Activated T-cell treated with anti-CD3 and anti-CD28 coated beads, Interleukin-2, amount 50 U/mL, for 72 hours (primary cell): ENCODE measurements at places on chromosomes 1 and 21. TPM values are rescaled to one million over a fixed set of nuclear protein-coding genes. Genes with fewer than 3 reads are reported as not detected.
A peak's percentile ranks its signal among the peaks of the same experiment; 100 is the strongest.

GRCh38 chr1:246781212-246781611 is 57.0 kb downstream of the SCCPDH start:
- no peak for DNase-seq

The OTUD7B gene
- total RNA-seq, result 30.3 TPM

GRCh38 chr1:87106867-87107266 is 192.4 kb downstream of the HS2ST1 start:
- no peak for DNase-seq

The FNDC5 gene
- total RNA-seq, result not detected

The SPRR2G gene
- not detected for total RNA-seq

DNA sequence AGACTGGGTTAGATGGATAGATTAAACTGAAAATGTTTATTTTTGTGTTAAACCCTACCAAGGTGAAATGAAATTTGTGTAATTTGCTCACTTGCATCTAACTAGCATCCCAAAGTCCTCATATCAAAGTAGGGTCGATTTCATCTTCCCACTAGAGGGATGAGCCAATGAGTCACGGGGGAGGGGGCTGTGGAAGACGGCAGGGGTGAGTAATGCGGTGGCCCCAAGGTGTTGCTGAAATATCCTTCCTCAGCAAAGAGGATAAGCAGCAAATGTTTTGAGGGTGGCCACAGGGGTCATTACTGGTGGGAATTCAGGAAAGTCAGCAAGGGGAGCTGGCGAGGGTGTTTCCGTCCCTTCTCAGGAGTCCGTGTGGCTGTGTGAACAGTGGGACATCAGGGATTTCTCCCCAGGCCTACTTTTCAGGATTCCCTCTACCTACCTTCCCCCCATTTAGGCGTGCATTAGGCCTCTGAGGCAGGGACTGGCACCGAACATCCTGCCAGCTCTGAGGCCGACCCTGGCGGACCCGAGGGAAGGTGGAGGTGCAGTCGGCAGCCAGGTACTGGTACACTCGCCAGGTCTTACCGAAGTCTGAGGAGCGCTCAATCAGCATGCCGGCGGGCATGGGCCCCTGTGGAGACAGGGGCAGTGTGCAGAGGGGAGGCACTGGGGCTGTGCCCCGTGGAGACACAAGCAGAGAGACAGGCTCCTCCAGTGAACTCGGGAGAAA is 18.1 kb downstream of the LAMB3 start:
- DNase-seq, result no peak

DNA sequence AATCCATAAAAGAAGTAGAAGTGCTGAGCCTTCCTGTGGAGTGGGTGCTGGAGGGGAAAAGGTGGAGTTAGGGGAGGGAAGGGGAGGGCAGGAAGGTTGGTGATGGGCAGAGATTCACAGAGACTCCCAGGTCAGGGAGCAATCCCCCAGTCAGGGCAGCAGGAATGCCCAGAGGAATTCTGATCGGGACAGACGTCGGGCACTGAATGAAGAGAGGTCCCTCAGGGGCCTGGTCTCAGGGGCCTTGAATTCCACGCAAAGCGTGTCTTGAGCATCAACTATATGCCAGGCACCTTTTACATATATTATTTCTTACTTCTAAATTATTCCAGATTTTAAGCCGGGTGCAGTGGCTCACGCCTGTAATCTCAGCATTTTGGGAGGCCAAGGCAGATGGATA is 7.2 kb upstream of the PADI1 start:
- DNase-seq, result no peak

- DNase-seq, result peak; percentile 41
These were observed 4.6 kb downstream of the AGTRAP start for GRCh38 chr1:11740258-11741192.

- no peak for DNase-seq
These were observed 14.5 kb downstream of the EYA3 start for GRCh38 chr1:28073867-28074266.

DNA sequence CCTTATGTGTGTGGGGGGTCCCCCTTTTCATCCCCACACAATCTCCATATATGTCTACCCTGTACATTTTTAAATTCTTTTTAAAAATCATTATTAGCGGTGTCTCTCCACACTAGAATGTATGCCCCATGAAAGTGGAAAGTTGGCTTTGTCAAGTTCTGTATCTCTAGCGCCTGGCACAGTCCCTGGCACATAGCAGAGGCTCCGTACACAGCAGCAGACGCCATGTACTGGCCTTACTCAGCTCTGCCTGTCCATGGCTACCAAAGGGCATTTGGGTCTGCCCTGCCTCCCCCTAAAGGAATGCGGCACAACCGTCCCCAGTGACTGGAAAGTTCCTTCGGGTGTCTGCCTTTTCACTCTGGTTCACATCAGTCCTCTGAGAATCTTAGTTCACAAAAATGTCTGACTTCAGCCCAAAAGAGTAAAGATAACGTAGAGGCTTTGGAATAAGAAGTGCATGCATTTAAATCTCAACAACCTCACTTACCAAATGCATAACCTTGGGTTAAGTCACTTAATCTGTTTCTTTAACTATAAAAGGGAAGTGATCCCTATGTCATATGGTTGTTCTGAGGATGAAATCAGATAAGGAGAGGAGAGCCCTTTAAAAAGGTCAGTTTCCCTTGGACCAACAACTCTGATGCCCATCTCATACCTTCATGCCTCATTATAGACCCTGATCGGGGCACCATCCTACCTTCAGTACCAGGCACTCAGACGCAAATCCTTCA is 61.1 kb downstream of the CD46 start:
- DNase-seq, result no peak

The PMVK gene
- total RNA-seq, result 32.4 TPM

DNA sequence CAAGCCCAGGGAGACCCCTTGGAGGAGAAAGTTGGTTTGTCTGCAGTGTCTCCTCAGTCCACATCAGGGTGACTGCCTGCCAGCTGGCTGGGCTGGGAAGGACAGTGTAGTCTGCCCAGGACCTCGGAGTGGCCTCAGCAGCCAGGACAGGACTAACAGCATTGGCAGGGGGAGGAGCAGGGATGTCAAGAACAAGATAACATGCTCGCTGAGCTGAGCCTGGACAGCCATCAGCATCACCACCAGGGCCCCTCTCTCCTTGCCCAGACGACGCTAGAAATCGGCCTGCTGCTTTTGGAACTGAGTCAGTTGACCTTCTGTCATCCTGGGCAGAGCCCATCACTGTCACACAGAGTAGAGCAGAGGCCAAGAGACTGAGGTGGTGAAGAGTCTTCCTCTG is 83.6 kb upstream of the CNTN2 start:
- no peak for DNase-seq

- no peak for DNase-seq
These were observed 5.2 kb upstream of the KRTAP19-8 start for GRCh38 chr21:31043471-31043870.

The CFHR1 gene
- total RNA-seq, result not detected

DNA sequence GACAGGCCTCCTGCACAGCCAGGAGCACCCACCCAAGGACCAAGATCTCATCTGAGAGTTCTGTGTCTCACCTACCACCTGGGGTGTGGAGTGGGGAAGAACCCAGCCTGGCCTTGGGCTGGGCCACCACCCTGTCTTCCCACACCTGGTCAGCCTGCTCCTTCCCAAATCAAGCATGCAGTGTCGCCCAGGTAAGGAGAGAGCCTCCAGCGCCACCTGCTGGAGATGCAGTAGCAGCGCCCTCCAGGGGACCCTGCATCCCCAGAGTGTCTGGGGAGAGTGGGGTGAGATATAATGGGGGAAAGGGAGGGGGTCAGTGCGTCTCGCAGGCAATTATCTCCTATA is 32.3 kb downstream of the KIAA2013 start:
- peak; percentile 71 for DNase-seq

DNA sequence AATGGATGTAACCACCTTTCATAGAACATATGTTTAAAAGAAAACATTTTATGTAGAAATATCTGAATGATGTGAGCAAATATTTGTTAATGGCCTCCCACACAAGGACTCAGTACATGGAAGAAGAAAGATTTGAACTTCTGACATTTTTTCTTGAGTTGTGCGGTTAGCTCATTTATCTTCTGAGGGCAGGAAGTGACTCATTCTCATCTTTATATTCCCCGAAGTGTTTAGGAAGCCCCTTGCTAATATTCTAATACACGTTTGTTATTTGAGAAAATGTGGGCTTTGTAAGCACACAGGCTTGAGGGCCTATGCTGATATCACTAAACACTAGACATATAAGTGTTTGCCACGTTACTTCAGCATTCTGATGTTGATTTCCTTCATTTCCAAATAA is 392.5 kb upstream of the PTBP2 start:
- no peak for DNase-seq
